ENCODE measurements at places on chromosomes 5 and 9.

GRCh38 chr9:100066539-100066938 lies 32.3 kb downstream of the ERP44 start:
- H3K4me3 ChIP-seq, result no peak overlapping the region
- peaks cover 7% of the 10 kb centered on the region for H3K4me1 ChIP-seq

DNA sequence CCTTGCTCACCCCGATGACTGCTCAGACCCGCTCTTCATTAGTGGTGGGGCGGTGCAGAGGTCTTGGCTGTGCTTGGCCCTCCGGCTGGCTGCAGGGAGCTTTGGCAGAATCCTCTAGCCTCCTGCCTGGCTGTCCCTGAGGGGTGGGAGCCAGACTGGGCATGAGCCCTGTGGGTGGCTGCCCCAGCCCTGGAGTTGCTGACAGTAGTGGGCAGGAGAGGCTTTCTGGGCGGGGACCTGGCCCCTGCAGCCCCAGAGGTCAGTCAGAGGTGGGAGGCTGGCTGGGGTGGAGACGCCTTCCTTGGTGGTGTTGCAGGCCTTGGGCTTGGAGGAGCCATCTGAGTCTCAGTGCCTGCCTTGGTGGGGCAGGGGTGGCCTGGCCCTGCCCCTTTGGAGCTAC lies 146.0 kb downstream of the RXRA start:
- no peaks in the 10 kb centered on the region for H3K36me3 ChIP-seq
- H3K27me3 ChIP-seq, result no peaks in the 10 kb centered on the region
- H3K4me3 ChIP-seq, result no peak overlapping the region
- H3K27ac ChIP-seq, result no peak overlapping the region

DNA sequence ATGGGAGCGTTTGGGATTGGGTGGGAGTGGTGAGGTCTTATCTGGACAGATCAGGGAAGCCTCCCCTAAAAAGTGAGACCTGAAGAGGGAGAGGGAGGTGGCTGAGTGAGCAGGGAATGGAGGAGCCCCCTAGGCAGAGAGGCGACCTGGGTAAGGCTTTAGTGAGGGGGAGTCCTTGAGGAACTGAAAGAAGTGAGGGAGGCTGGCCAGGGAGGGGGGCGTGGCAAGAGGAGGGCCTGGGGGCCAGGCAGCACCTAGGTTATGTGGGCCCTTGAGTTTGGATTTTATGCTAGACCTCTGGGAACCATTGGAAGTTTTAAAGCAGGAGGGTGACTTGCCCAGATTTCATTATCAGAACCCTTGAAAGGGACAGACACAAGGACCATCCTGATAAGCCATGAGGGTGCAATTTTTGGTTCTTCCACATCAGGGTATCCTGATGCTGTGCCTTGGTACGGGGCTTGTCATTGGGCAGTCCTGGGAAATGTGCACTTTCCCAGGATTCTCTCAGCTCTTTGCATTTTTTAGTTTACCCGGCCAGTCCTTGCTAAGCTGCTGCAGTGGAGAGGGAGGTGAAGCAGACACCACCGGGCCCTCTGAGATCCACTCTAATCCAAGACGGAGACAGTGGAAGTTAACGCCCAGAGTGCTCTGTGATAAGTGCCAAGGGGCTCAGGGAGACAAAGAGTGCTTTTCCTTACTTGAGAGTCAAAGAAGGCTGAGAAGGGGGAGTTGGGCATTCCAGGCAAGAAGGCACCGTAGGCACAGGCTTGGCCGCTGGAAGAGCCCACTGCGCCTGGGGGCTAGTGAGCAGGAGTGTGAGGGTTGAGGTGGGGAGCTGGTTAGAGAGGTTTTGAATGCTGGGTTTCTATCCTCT lies 16.1 kb downstream of the GSN start:
- H3K36me3 ChIP-seq, result no peaks in the 10 kb centered on the region
- peaks cover 5% of the 10 kb centered on the region for H3K4me1 ChIP-seq
- DNase-seq, result no peak
- H3K4me3 ChIP-seq, result no peak overlapping the region
- no peaks in the 10 kb centered on the region for H3K27me3 ChIP-seq

DNA sequence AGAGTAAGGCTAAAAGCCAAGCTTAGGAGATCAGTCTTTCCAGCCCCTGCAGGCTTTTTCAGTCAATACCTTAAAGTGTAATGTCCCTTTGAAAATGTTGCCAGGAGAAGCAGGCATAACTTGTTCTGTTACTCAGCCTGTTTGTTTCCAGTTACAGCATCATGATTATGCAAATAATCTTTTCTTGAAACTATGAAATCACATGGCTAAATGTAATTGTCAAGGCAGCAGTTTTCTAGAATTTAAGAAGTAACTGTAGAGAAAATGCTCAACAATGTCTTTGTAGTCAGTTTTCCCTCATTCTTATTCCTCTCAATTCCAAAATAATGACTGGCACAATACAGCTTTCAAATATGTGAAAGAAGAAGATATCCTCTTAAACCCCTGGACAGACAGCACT lies 1.9 kb upstream of the GPR107 start:
- peak overlapping the region; percentile 41 for H3K27ac ChIP-seq
- peaks cover 7% of the 10 kb centered on the region for H3K4me1 ChIP-seq
- no peaks in the 10 kb centered on the region for H3K27me3 ChIP-seq
- no peaks in the 10 kb centered on the region for H3K36me3 ChIP-seq
- H3K4me3 ChIP-seq, result peak overlapping the region; percentile 83

- no peaks in the 10 kb centered on the region for H3K27me3 ChIP-seq
- H3K36me3 ChIP-seq, result no peaks in the 10 kb centered on the region
- H3K4me3 ChIP-seq, result no peak overlapping the region
- DNase-seq, result no peak
- no peaks in the 10 kb centered on the region for H3K4me1 ChIP-seq
Measured at GRCh38 chr9:87803623-87804345, 77.9 kb downstream of the CTSL start.

DNA sequence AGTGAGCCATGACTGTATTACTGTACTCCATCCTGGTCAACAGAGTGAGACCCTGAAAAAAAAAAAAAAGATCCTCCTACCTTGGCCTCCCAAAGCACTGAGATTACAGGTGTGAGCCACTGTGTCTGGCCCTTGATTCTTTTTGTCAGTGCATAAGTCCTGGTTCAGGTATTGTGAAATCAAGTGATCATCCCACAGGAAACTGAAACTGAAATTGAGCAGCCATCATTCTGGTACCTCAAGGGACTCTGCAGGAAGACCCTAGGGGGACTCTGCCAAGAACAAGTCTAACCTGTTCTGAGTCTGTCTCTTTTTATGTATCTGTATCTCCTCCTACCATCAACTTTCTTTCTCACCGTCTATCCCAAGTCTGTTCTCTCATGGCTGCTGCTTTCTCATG lies 1.9 kb upstream of the DCAF10 start:
- peaks cover 10% of the 10 kb centered on the region for H3K4me1 ChIP-seq
- H3K36me3 ChIP-seq, result no peaks in the 10 kb centered on the region
- no peak overlapping the region for H3K4me3 ChIP-seq
- DNase-seq, result no peak

GRCh38 chr9:21965401-21965951 lies 28.7 kb downstream of the CDKN2A start:
- H3K36me3 ChIP-seq, result no peaks in the 10 kb centered on the region
- no peak overlapping the region for H3K27ac ChIP-seq
- H3K4me3 ChIP-seq, result peak overlapping the region; percentile 57
- no peaks in the 10 kb centered on the region for H3K27me3 ChIP-seq

GRCh38 chr5:106241409-106241808 lies 1429.3 kb downstream of the EFNA5 start:
- H3K4me1 ChIP-seq, result no peaks in the 10 kb centered on the region
- no peaks in the 10 kb centered on the region for H3K27me3 ChIP-seq
- no peaks in the 10 kb centered on the region for H3K36me3 ChIP-seq
- no peak overlapping the region for H3K27ac ChIP-seq

DNA sequence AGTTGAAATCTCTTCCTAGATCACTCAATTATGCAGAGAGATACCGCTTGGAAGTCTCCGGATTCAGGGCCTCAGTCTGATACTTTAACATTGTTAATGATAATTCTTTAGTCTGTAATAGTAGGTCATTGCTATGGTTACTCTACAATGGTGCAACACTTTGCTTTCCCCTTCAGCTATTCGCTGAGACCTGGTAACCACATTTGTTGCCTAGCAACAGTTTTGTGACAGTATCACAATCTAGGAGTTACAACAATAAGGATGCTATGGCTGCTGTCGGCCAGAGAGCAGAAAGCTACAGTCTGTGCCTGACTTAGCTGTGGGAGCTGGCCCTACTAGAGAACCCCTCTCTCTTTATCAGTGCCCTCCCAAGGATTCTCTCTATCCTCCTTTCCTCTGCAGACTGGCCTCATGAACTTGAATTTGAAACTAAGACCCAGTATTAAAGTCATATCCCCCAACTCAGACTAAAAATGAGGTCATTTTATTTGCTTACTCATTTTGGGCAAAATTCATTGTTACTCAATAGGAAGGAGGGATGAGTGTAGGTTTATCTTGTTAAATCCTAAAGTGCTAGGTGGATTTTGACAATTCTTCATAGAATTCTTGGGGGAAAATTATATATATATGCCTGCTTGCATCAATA lies 39.3 kb downstream of the NR2F1 start:
- H3K36me3 ChIP-seq, result no peaks in the 10 kb centered on the region
- DNase-seq, result no peak
- H3K4me1 ChIP-seq, result peaks cover 3% of the 10 kb centered on the region
- H3K27ac ChIP-seq, result no peak overlapping the region
- H3K4me3 ChIP-seq, result no peak overlapping the region

- H3K4me3 ChIP-seq, result no peak overlapping the region
- peaks cover 3% of the 10 kb centered on the region for H3K27me3 ChIP-seq
- H3K36me3 ChIP-seq, result no peaks in the 10 kb centered on the region
- H3K4me1 ChIP-seq, result no peaks in the 10 kb centered on the region
- H3K27ac ChIP-seq, result no peak overlapping the region
Measured at GRCh38 chr5:148619484-148619883, 34.8 kb downstream of the HTR4 start.

DNA sequence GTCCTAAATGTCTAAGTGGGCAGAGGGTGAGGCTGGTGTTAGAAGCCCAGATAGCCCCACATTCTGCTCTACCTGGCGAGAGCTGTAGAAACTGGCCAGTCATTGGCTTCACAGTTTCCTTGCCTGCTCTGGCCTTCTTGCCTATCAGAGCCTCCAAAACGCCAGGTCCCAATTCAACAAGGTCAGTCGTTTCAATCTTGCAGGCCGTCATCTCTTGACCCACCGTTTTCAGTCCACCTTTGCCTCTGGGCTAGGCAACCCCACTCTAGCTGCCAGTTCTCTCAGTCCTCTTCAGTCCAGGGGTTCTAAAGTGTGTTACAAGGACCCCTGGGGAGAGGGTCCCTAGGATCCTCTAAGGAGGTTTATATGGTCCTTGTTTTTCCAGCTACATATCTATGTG lies 20.0 kb upstream of the TIFAB start:
- H3K27me3 ChIP-seq, result peaks cover 6% of the 10 kb centered on the region
- H3K36me3 ChIP-seq, result no peaks in the 10 kb centered on the region
- no peak overlapping the region for H3K4me3 ChIP-seq

GRCh38 chr5:150393096-150393645 lies 19.5 kb downstream of the CD74 start:
- no peak for DNase-seq
- no peaks in the 10 kb centered on the region for H3K27me3 ChIP-seq
- H3K4me1 ChIP-seq, result peaks cover 10% of the 10 kb centered on the region
- H3K27ac ChIP-seq, result no peak overlapping the region
- H3K4me3 ChIP-seq, result no peak overlapping the region

DNA sequence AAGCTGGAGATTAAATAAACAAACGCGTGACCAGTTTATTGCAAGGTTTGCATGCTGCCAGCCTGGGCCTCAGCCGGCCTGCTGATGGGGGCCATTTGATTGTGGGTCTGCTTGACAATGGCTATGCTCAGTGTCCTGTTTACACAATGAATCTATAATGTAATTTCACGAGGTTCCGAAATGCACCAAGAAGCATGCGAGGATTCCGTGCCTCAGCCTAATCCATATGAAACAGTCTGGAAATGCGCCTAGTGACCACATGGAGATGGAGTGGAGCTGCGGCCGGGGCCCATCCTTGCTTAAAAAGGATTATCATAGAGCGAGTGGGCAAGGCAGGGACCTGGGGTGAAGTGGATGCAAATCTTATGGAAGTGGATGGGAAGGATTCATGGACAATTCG lies 382.4 kb downstream of the CDK5RAP2 start:
- no peak overlapping the region for H3K4me3 ChIP-seq
- H3K4me1 ChIP-seq, result no peaks in the 10 kb centered on the region
- H3K36me3 ChIP-seq, result no peaks in the 10 kb centered on the region
- no peak overlapping the region for H3K27ac ChIP-seq

DNA sequence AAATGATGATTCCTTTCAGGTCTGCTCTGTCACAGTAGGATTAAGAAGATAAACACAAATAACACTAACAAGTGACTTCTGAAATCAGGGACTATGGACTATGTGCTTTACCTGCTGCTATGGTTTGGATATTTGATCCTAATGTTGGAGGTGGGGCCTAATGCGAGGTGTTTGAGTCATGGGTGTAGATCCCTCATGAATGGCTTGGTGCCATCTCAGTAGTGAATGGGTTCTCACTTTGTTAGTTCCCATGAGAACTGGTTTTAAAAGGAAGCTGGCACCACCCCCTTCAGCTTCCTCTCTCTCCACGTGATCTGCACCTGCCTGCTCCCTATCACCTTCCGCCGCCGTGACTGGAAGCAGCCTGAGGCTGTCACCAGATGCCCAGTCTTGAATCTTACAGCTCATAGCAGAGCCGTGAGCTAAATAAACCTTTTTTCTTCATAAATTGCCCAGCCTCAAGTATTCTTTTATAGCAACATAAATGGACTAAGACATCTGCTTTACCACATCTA lies 3.3 kb downstream of the PPIC start:
- H3K36me3 ChIP-seq, result no peaks in the 10 kb centered on the region
- peaks cover 3% of the 10 kb centered on the region for H3K4me1 ChIP-seq
- no peak overlapping the region for H3K27ac ChIP-seq
- no peak for DNase-seq
- peaks cover 18% of the 10 kb centered on the region for H3K27me3 ChIP-seq
- H3K4me3 ChIP-seq, result no peak overlapping the region

GRCh38 chr5:68251386-68251785 lies 35.8 kb downstream of the PIK3R1 start:
- no peak for DNase-seq
- H3K27me3 ChIP-seq, result no peaks in the 10 kb centered on the region
- H3K4me1 ChIP-seq, result no peaks in the 10 kb centered on the region
- no peak overlapping the region for H3K27ac ChIP-seq

DNA sequence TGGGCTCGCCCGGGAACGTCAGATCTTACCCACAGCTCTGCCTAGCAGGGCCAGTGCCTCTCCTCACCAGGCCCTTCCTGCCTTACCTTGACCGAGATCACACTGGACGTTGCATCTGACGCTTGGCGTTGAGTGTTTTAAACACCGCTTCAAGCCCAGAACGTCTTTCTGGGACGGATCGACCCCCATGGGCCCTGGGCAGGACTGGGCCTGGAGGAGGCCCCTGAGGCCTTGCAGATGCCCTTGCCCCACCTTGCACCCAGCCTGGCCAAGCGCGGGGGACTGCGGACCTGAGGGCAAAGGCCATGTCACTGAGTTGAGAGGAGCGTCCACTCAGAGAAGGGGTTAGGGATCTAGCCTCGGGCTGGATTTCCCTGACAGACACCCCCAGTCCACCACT lies 64.3 kb upstream of the FCN2 start:
- DNase-seq, result no peak
- H3K27me3 ChIP-seq, result no peaks in the 10 kb centered on the region
- H3K27ac ChIP-seq, result no peak overlapping the region
